ENCODE measurements at places on chromosomes 11 and 22.

- H3K27me3 ChIP-seq, result peaks cover 14% of the 10 kb centered on the region
- H3K4me3 ChIP-seq, result peak overlapping the region; percentile 15
- DNase-seq, result peak; percentile 65
- peak overlapping the region; percentile 87 for H3K27ac ChIP-seq
- H3K4me1 ChIP-seq, result peaks cover 27% of the 10 kb centered on the region
Measured at GRCh38 chr22:29701155-29701999, 18.4 kb upstream of the CABP7 start.

GRCh38 chr11:134597452-134597851 is 185.4 kb upstream of the B3GAT1 start:
- no peak overlapping the region for H3K4me3 ChIP-seq
- H3K27me3 ChIP-seq, result peaks cover 7% of the 10 kb centered on the region

GRCh38 chr11:76699451-76700091 is 29.0 kb upstream of the LRRC32 start:
- H3K27me3 ChIP-seq, result peaks cover 58% of the 10 kb centered on the region
- no peak overlapping the region for H3K27ac ChIP-seq
- no peaks in the 10 kb centered on the region for H3K36me3 ChIP-seq
- H3K4me1 ChIP-seq, result peaks cover 3% of the 10 kb centered on the region
- no peak overlapping the region for H3K4me3 ChIP-seq
- no peak for DNase-seq

DNA sequence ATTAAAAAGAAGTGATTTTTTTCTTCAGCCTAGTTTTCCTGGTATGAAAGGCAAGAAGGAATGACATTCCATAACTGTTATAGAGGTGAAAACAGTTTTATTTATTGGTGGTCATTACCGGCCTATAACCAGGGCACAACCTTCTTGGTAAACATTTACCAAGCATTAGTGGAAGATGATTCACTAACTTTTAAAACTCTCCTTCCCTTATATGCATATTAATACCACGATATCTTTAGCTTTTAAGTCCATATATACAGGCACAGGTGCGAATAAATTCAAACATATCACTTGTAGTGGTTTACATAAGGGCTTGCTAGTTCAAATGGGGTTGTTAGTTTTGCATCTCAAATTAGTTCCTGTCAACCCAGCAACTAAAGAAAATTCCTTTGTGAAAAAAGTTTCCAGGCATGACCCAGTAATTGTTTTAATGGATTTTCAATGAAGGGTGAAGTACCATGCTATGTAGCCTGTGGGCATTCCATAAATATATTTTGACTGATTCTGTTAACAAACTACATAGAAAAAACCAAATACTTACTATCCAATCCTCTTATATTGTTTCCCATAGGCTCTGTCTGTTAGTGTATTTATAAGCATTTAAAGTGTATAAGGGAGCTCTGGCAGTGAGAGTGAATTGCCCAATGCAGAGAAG is 30.6 kb upstream of the ROBO3 start:
- H3K36me3 ChIP-seq, result no peaks in the 10 kb centered on the region
- H3K4me3 ChIP-seq, result no peak overlapping the region
- no peak for DNase-seq
- no peak overlapping the region for H3K27ac ChIP-seq
- H3K4me1 ChIP-seq, result peaks cover 15% of the 10 kb centered on the region

GRCh38 chr11:100719809-100720221 is 32.7 kb downstream of the ARHGAP42 start:
- H3K27me3 ChIP-seq, result no peaks in the 10 kb centered on the region
- H3K36me3 ChIP-seq, result no peaks in the 10 kb centered on the region
- H3K4me1 ChIP-seq, result no peaks in the 10 kb centered on the region
- H3K4me3 ChIP-seq, result no peak overlapping the region
- no peak overlapping the region for H3K27ac ChIP-seq

- H3K4me3 ChIP-seq, result no peak overlapping the region
- H3K27ac ChIP-seq, result no peak overlapping the region
- no peaks in the 10 kb centered on the region for H3K36me3 ChIP-seq
- no peak for DNase-seq
- peaks cover 9% of the 10 kb centered on the region for H3K27me3 ChIP-seq
Measured at GRCh38 chr11:78654071-78654470, 79.4 kb upstream of the NARS2 start.

DNA sequence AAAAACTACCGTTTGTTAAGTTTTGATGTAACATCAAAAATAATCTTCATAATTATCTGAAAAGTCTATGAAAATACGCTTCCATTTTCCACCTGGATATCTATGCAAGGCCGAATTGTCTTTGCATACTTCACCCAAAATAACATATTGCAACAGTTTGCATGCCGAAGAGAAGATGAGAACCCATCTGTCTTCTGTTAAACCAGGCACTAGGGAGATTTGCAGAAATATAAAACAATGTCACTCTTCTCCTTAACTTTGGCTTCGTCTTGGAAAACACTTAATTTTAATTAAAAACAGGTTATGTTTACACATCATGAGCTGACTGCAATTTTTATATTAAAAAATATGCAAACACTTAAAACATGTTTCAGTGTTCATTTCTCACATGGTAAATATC is 1325.8 kb downstream of the TBC1D22A start:
- H3K4me1 ChIP-seq, result peaks cover 20% of the 10 kb centered on the region
- H3K27ac ChIP-seq, result no peak overlapping the region
- no peak for DNase-seq
- peaks cover 77% of the 10 kb centered on the region for H3K27me3 ChIP-seq

DNA sequence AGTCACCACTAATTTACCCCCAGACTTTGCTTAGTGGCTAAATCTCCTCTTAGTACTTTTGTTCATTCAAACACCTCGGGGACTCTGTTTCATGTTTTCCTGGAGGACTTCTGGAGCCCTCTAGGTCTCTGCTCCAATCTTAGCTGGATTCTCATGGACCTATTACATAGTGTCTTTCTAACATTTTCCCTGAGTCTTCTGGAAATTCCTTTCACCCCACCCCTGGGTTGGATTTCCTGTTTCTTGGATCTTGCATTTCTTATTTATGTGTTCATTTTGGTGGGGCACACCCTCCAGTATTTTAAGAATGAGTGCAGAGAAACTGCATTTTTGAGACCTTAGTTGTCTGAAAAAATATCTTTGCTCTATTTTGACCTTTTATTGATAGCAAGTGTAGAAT is 220.1 kb downstream of the BLID start:
- H3K4me1 ChIP-seq, result no peaks in the 10 kb centered on the region
- no peak overlapping the region for H3K4me3 ChIP-seq
- no peaks in the 10 kb centered on the region for H3K36me3 ChIP-seq
- no peak overlapping the region for H3K27ac ChIP-seq
- DNase-seq, result no peak
- no peaks in the 10 kb centered on the region for H3K27me3 ChIP-seq

GRCh38 chr11:27216270-27217149 is 146.5 kb downstream of the CCDC34 start:
- H3K27ac ChIP-seq, result no peak overlapping the region
- no peak for DNase-seq
- H3K27me3 ChIP-seq, result no peaks in the 10 kb centered on the region
- no peaks in the 10 kb centered on the region for H3K4me1 ChIP-seq

DNA sequence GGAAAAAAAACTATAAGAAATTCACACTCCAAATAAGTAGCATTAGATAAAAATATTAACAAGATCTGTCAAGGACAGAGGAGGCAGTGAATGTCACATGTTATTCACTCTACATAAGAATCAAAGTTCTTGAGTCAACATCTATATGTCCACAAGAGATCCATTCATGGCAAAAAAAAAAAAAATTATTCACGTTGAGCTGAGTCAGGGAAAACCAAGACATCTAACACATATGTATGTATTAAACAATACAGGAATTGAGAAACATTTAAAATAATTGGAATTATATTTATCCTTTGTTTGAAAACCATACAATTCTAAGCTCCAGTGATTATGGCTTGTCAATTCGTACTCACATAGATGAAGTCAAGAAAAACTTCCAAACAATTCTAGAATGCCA is 1.3 kb downstream of the OR56A5 start:
- H3K27me3 ChIP-seq, result no peaks in the 10 kb centered on the region
- no peaks in the 10 kb centered on the region for H3K36me3 ChIP-seq

DNA sequence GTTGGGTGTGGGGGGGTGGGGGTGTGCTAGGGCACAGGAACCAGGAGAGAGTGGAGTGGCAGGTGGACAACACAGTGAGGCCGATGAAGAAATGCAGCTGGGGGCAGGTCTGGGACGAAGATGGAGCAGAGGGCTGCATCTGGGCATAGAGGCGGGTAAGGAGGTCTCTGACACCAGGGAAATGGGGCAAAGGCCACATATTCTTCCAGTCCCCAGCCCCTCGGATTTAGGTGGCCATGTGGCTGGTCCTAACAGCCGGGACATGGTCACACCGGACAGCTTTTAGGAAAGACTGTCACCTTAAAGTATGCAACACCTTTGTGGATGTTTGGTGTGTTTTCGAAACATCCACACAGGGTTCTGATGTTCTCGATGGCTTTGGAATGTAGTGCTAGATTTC is 5.0 kb upstream of the PARVG start:
- peaks cover 22% of the 10 kb centered on the region for H3K27me3 ChIP-seq
- H3K36me3 ChIP-seq, result no peaks in the 10 kb centered on the region
- no peak overlapping the region for H3K4me3 ChIP-seq
- DNase-seq, result no peak
- H3K27ac ChIP-seq, result no peak overlapping the region
- peaks cover 10% of the 10 kb centered on the region for H3K4me1 ChIP-seq

- H3K36me3 ChIP-seq, result peaks cover 43% of the 10 kb centered on the region
- DNase-seq, result no peak
- peaks cover 15% of the 10 kb centered on the region for H3K4me1 ChIP-seq
- H3K4me3 ChIP-seq, result no peak overlapping the region
- H3K27ac ChIP-seq, result no peak overlapping the region
- H3K27me3 ChIP-seq, result no peaks in the 10 kb centered on the region
Measured at GRCh38 chr22:40410731-40411505, 40.5 kb downstream of the SGSM3 start.

DNA sequence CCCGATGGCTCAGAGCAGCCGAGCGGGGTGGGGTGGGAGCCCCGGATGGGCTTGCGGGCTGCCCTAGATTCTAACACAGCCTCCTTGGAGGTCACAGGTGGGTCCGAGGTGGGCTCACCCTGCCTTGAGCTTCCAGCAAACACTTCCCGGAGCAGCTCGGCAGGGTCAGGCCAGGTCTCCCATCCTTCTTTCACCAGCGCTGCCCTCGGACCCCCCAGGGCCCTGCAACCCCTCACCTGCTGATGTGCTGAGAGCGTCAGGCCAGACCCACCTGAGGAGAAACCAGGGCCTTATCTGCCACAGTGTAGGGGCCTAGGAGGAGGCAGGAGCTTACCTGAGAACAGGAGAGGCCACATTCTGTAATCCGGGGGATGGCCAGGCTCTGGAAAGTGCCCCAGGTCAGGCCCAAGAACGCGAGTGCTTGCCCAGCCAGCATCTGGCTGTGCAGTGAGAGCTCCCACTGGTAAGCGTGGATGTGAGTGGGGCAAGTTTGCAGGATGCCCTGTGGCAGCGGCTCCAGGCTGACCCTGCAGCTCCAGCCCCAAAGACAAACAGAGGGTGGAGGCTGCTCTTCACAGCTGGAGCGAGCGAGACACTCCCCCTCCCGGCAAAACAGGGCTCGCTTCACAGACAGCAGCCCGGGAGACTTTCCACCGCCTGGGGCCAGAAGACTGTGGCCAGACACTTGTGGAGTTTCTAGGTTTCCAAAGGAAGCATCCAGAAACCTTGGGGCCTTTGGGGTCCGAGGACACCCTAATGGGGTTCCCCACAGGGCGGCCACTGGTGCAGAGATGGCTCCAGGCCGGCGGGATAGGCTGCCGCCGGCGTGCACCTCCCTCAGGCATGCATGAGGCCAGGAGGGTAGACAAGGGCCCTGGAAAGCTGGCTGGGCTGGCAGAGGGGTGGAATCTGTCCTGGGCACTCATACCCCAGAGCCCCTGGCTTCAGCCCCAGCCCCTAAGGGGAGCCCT is at the start of gene IL17REL:
IL17REL (minus strand) TSS at position 555 of the 971 bp plus-strand sequence; CDS start at position 436, 119 bp downstream.
- H3K36me3 ChIP-seq, result no peaks in the 10 kb centered on the region
- peaks cover 22% of the 10 kb centered on the region for H3K4me1 ChIP-seq
- no peak within 1 kb of the TSS for H3K4me3 ChIP-seq
- H3K27me3 ChIP-seq, result peaks cover 71% of the 10 kb centered on the region
- no peak within 1 kb of the TSS for H3K27ac ChIP-seq

GRCh38 chr22:29218758-29219408 is 13.2 kb downstream of the EMID1 start:
- H3K4me1 ChIP-seq, result no peaks in the 10 kb centered on the region
- no peak overlapping the region for H3K4me3 ChIP-seq
- peaks cover 36% of the 10 kb centered on the region for H3K27me3 ChIP-seq
- no peak overlapping the region for H3K27ac ChIP-seq
- no peaks in the 10 kb centered on the region for H3K36me3 ChIP-seq

DNA sequence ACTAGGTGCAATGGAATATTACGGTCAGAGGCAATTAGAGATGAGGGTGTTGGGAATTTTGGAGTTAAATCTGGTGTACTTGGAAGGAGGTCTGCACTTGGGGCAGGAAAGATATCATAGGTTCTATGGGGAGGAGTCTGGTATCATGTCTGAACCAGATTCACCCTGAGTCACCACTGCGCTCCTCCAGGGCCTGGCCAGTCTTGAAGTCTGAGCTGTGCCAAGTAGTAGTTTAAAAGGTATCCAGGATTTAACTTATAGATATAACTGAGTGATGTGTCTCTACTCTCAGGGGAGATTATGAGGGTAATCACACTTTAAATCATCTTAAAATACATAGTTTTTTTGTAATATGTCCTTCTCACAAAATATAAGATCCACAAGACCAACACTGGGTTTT is 6.6 kb downstream of the CNGA4 start:
- no peak overlapping the region for H3K4me3 ChIP-seq
- DNase-seq, result no peak
- peaks cover 40% of the 10 kb centered on the region for H3K27me3 ChIP-seq

DNA sequence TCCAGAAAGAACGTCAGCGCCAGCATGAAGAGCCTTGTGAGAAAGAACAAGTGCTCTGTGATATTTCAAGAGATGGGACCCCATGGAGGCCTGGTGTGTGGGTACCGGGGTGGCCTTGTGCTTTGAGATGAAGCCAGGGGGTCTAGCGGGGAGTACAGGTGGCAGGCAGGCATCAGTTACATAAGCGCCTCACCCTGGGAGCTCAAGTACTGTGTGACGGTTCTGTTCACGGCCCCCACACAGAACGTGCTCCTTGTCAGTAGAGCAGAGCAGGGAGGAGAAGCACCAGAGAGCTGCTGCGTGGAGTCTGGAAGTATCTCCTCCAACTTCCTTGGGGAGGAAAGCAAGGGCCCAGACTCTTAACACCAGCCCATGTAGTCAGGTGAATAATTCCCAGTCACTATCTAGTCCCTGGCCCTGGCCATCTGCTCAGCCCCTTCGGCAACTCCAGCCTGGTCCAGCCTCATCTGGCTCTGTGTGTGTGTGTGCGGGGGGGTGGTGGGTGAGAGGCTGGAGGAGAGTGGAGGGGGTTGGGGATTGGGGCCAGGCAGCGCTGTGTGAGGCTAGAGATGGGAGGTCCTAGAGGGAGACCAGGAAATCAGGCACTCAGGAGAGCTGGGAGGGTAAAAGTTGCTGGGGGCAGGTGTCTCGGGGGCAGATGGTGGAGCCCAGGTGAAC is 32.4 kb downstream of the MCM5 start:
- no peaks in the 10 kb centered on the region for H3K4me1 ChIP-seq
- DNase-seq, result no peak
- no peak overlapping the region for H3K27ac ChIP-seq
- H3K27me3 ChIP-seq, result no peaks in the 10 kb centered on the region

All from activated naive CD4-positive, alpha-beta T cell treated with anti-CD3 and anti-CD28 coated beads, Interleukin-2, amount 10 ng/mL, durations not matched to agents 7 days and 5 days (primary cell).